Activated B cell treated with CpG ODN at 0.5 μM for 24 hours (primary cell): ENCODE measurements at places on chromosomes 2 and 18. TPM values are rescaled to one million over a fixed set of nuclear protein-coding genes. Genes with fewer than 3 reads are reported as not detected.

Gene GPBAR1
- 0.67 and 0.81 TPM in 2 replicates for total RNA-seq

- no peak for DNase-seq
Measured at GRCh38 chr2:8306530-8307351, 375.1 kb upstream of the ID2 start.

- no peak for DNase-seq
Measured at GRCh38 chr18:39225373-39225772, 1659.8 kb upstream of the CELF4 start.

DNA sequence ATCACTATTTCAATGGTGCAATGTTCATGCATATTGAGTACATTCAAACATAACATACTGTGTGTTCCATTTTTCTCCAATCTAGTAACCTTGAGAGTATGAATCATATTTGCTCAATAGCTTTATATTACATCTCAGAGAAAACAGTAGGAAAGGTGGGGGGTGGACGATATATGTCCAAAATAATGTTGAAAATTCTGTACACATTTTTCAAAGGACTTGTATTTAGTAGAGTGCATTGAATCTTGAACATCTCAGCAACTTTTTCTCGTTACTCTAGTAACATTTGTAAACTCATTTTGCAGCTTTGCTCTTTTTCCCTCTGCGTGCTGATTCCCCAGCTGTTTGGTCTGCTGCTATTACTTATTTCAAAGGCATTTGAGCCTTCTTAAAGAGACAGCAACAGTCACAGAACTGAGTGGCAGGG, 1487.0 kb downstream of the LRP1B start:
- no peak for DNase-seq
